Fibroblast of mammary gland (primary cell): ENCODE measurements at places on chromosomes 13 and 19.

GRCh38 chr19:45819769-45820168 is 4.7 kb upstream of the RSPH6A start:
- no peak for DNase-seq

DNA sequence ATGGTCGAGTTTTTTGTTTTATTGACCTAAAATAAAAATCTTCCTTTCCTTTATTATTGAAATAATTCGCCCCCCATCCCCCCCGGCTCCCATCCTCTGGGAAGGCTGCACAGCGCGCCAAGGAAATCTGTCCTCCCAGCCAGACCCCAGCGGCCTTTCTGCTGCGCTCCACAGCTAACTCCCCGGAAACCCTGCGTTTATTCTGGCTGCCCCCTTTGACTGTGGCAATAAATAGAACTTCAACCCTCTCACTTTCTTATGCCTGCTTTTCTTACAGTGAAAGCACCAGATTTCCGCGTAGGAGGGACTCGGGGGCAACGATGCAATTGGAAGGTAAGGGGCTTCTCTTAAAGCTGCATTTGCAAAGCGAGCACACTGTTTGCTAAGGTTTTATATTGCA is 9.7 kb upstream of the C19orf12 start:
- DNase-seq: no peak

GRCh38 chr13:38090913-38091312 is 221.3 kb upstream of the TRPC4 start:
- DNase-seq: no peak

DNA sequence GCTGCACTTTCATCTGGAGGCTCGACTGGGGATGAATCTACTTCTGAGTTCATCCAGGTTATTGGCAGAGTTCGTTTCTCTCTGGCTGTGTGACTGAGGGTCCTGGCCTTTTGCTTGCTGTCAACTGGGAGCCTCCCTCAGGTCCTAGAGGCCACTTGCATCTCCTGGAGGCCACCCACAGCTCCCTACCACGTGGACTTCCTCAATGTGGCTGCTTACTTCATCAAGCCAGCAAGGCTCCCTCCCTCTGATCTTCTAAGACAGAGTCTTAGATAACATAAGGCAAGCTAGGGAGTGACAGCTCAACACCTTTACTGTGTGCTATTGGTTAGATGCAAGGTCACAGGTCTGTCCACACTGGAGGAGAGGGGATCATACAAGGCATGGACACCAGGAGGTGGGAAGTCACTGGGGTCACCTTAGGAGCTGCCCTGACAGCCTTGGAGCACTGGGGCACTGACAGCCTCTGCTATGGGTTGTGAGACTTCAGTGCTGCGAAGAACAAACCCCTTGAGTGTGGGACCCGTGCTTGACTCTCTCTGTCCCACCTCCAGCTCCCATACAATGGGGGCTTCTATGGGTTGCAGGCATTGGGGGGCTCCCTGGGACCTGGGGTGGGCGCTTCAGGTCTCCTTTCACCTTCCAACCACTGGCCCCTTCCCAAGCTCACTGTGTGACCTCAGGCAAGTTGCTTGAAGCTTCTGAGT is 5.3 kb downstream of the FAM187B start:
- no peak for DNase-seq
